Tibial nerve (tissue), 4 donors: ENCODE measurements at places on chromosomes 12 and 14. TPM values are rescaled to one million over a fixed set of nuclear protein-coding genes. Genes with fewer than 3 reads are reported as not detected.

- DNase-seq = no peak
These were observed 10.1 kb upstream of the JDP2 start for GRCh38 chr14:75417674-75418073.

The BIN2 gene
- 5.1 TPM for total RNA-seq

DNA sequence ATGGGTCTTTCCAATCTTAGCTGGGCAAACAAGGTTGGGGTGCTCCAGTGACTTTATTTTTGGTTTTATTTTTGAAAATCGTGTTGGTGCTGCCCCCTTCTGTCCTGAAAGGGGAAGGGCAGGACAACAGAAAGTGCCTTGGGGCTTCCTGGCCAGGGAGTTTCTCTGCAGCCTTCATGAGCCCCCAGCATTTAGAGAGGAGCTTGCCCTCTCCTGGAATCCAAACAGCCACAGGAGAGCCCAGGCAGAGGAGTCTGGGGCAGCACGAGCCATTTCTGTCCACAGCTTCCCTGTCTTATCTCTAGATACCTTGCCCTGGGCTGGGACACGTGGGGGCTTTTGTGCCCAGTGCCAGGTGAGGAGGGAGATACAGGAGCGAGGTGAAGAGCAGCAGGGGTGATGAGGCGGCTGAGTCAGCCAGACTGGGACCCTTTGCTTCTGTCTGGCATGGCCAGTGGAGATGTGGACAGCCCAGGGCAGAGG lies 4.4 kb upstream of the C1RL start:
- no peak for DNase-seq

DNA sequence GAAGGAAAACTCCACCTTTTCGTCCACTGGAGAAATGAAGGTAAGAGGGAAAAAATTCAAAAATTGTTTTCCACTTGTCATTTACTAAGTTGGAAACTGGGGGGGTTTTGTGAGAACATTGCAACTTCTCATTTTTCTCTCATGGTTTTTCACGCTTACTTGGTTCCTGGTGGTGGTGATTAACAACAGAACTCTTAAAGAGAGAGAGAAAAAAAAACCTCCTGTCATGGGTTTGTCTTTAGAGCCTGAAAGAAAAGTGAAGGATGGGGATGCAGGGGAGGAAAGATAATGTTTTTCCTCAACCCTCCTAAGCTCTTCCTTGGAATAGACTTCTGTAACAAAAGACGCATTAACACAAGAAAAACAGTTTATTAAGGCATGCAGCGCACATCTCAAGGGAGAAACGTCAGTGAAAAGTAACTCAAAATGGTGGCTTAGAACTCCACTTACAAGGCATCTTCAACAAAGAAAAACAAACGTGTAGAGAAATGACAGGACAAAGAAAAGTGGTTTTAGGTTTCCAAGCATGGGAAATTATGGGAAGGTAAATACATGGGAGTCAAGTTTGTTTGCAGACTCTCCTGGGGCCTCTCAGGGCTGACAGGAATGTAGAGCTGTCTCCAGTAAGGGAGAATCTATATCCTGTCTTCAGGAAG lies 81.9 kb upstream of the ATF7IP start:
- DNase-seq = no peak

The TPPP2 gene
- not detected for total RNA-seq

GRCh38 chr14:91858536-91859275 lies 8.6 kb downstream of the TC2N start:
- DNase-seq = no peak

The TMPRSS12 gene
- total RNA-seq = not detected

The C1QL4 gene
- total RNA-seq = not detected

The AQP2 gene
- not detected for total RNA-seq

The RFLNA gene
- 15.9 TPM for total RNA-seq

GRCh38 chr14:34438438-34438837 lies 23.6 kb downstream of the SPTSSA start:
- DNase-seq = no peak

DNA sequence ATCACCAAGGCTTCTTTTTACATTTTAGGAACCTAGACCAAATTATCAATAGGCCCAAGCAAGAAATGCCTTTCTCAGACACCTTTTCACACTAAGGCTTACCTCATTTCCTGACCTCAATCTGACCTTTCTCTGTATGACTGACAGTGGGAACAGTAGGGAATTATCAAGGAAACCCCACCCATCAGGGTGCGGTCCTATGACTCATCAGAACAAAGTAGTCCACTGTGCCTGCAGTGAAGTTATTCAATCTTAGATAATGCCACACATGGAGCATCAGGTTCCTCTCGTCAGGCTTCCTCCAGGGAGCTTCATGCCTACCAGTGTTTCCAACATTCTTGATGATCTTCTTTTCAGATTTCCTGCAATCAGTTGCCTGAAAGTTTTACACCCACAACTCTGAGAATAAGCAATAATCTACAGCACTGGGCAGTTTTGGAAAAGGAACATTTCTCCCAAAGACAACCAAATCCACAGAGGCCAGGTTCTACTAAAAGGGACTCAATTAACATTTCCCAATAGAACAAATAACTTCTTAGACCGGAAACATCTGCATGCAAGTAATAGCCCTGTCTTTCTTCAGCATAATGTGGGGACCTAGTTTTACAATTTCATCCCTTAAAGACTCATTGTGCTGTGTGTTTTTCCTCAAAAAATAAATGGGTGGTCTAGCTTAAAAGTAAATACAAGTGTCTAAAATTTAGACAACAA lies 35.9 kb upstream of the TMTC2 start:
- no peak for DNase-seq

The GOLGA3 gene
- total RNA-seq = 117 TPM

The PPP4R4 gene
- total RNA-seq = 4.6 TPM

GRCh38 chr14:58054100-58054499 lies 97.9 kb downstream of the ARMH4 start:
- no peak for DNase-seq

The ADAM21 gene
- total RNA-seq = not detected

DNA sequence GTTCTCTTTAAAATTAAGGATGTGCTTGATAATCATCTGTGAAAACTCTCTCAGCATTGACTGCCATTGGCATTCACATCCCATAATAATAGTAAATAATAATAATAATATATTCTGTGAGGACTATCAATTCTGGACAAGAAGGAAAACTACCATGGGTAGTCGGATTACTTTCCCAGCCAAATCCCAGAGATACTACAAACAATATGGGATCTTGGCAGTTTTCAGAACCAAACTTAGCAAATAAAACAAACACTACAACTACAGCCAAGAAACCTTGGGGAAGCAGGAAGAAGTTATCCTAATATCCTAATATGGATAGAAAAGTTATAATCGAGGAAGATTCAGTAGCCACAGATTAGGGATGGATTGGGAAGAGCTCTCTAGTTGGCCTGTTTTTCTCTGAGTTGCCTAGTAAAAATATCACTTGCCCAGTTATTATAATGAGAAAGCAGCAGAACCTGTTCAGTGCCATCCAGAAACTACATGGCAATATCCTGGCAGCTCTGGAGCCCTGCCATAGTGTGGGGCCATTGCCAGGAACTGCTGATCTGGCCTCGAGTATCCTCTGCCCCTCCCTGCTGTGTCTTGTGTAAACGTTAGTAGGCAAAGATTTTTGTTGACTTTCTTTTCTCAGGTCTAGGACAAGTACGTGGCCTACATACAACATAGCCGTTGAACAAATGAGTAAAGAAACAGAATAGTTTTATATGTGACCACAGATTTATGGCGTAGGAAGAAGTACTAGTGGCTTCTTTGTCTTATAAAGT lies 193.5 kb downstream of the SLC2A13 start:
- DNase-seq = no peak

The GPX2 gene
- total RNA-seq = not detected

The CSRNP2 gene
- total RNA-seq = 32.1 TPM

The MMP19 gene
- 35.1 TPM for total RNA-seq

GRCh38 chr14:63487724-63488123 lies 55.5 kb downstream of the PPP2R5E start:
- DNase-seq = no peak

GRCh38 chr12:99453836-99454538 lies 193.6 kb upstream of the GARIN6 start:
- DNase-seq = no peak

The PRH2 gene
- total RNA-seq = 2.0 TPM

The NFATC4 gene
- 58.6 TPM for total RNA-seq

DNA sequence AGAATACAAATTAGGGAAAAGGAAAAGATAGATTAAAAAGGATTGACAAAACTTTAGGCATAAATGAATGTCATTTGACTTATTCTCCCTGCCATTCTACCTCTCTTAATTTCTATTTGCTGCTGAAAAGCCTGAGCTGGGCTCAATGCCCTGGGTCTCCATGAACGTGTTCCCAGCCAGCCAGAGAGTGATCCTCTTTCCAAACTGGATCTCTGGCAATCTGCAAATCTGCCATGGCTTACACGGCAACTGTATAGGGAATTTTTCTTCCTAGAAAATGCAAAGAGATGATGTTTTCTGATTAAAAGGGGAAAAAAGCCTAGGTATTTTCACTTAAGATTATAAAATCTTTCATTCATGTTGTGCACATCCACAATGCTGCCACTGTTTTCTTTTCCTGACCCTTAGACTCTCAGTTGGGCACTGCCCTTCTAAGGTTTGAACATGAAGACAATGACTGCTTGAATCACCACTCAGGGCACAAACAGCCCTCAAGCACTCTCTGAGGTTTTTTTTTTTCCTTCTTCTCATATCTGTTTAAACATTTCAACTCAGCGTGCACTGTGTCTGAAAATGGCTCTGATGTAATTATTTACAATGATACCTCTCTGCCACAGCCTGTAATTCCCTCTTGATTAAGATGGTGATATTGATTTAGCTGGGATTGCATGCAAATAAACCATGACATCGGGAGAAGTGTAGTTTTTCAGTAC lies 60.3 kb downstream of the DACT1 start:
- DNase-seq = no peak

GRCh38 chr12:23640754-23641153 lies 308.7 kb downstream of the SOX5 start:
- DNase-seq = no peak

DNA sequence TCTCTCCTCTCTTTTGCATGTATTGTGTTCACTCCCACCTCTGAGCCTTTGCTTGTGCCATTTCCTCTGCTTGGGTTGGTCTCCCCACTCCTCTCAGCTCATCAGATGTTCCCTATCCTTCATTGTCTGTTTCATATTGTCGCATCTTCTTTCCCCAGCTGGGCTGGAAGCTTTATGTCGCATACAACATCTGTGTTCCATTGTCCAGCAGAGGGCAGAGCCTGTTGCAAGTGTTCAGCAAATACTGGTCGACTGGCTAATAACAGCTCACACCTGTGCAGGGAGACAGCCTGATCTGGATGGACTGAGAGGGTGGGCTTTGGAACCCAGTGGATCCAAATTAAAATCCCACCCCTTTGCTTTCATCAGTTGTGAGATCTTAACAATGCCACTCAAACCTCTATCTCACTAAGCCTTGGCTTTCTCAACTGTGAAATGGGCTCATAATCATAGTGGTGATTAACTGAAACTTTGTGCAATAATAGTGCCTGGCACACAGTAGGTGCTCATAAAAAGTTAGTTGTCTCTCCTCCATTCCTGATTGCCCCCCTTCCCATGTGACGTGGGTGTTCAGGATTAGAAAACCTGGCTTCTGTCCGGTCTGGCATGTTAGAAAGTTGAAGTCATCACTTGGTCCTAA lies 75.8 kb downstream of the RIN3 start:
- no peak for DNase-seq

DNA sequence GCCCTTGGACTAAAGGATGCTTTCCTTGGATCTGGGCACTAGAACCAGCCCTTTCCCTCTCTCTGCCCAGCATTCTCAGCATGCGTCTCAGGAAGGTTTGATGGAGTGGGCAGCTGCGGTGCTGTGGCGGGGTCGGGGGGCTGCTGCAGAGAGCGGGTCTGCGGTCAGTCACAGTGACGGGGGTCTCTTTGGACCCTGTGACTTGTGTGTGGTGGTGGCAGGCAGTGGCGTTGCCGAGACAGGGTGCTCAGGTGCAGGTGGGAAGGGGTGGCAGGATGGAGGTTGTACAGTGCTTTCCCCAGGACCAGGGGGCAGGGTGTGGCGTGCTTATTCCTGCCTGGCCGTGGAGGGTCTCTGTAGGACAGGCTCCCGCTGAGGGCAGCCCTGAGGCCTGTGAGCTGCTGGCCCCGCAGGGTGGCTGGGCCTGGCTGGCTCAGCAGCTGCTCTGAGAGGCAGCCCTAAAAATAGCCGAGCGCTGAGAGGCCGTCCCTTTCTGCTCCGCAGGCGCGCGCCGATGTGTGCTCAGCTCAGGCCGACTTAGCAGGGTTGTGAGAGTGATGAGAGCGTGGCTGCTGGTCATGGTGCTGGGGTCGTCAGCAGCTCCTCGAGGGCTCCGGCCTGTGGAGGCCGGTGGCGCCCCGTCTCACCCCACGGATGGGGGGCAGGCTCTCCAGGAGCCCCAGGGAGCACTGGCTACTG lies 9.7 kb downstream of the PACS2 start:
- DNase-seq = no peak

GRCh38 chr14:88452231-88452630 lies 66.8 kb downstream of the SPATA7 start:
- no peak for DNase-seq

The FLRT2 gene
- 58.6 TPM for total RNA-seq

GRCh38 chr12:71041476-71041875 lies 116.3 kb downstream of the TSPAN8 start:
- no peak for DNase-seq

GRCh38 chr12:95721320-95721719 lies 69.2 kb downstream of the NTN4 start:
- DNase-seq = no peak

DNA sequence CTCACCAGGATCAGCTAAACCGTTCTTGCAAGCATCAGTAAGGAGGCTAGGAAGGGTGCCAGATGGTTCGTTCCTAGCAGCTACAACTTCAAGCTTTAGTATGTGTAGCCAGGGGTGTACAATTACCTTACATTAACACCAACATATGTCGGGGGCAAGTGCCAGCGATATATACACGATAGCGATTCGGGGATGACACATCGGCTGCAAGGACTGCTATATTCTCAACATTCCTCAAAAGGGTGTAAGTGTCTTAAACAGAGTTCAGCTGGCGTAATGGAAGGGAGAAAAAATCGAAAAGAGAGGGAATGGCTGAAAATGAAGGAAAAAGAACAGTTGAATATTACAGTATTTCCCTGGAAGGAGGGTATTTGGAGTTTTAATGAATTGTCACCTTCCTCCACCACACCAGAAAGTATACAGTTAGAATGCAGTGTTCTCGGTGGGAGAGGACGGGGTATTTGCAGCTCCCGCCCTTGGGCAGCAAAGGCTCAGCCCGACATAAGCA lies 545 bp downstream of the LIMA1 start:
- DNase-seq = peak; percentile 42

The PDE3A gene
- 17.6 TPM for total RNA-seq

DNA sequence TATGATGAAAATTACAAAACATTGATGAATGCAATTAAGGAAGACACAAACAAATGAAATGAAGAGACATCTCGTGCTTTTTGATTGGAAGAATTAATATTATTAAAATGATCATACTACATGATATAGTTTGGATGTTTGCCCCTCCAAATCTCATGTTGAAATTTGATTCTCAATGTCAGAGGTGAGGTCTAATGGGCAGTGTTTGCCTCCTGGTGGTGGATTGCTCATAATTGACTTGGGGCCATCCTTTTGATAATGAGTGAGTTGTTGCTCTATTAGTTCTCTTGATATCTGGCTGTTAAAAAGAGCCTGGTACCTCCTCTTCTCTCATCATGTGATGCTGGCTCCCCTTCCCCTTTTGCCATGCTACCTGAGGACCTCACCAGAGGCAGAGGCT lies 56.7 kb downstream of the CD163L1 start:
- no peak for DNase-seq
